ENCODE measurements at places on chromosomes 7 and 10.
A peak's percentile ranks its signal among the peaks of the same experiment; 100 is the strongest.

DNA sequence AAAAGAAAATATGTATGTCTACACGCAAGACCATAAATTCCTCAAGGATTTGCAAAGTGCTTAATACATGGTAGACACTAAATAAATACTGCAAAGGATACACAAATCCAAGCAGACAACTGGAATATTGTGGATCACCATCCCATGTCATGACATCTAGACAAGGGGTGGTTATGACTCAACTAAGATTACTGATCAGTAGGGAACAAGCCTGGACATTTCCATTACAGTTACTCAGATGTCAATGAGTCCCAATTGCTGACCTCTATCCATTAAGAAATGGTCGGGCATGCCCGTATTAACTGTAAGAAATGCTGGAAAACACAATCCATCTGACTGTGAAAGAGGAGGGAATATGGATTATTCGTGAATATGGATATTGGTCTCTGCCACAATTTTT lies 27.6 kb upstream of the RUFY2 start:
- DNase-seq = no peak

DNA sequence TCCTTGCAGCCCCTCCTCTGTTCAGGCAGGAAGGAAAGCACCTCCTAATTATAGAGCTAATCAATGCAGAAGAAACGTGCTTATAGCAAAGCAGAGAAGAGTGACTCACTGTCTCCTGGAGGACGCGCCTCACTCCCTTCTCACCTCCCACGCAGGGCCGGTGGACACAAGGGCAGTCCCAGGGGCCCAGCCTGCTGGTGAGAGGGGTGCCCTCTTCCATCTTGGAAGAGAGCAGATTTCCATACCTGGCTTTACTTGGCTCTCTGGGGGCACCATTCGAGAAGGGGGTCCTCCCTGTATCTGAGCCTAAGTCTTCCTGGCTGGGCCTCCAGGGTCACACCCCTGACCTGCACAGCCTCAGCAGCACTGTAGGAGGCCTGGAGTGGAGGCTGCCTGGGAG lies 55.8 kb downstream of the RASGEF1A start:
- no peak for DNase-seq

DNA sequence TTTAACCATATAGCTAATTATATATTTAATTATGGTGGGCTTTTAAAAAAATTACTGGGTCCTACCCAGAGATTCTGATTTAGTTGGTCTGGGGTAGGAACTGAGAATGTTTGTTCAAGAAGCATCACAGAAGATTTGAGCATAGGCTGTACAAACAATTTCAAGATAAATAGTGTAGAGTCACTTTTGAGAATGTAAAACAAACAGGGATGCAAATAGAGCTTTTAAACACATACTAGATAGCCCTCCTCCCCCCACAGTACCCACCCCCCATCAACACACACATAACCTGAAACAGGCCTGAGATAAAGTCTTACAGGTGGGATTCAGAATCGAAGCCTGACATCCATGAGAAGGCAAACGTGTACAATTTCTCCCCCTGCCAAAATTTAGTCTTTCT lies 15.6 kb upstream of the REEP3 start:
- no peak for DNase-seq

DNA sequence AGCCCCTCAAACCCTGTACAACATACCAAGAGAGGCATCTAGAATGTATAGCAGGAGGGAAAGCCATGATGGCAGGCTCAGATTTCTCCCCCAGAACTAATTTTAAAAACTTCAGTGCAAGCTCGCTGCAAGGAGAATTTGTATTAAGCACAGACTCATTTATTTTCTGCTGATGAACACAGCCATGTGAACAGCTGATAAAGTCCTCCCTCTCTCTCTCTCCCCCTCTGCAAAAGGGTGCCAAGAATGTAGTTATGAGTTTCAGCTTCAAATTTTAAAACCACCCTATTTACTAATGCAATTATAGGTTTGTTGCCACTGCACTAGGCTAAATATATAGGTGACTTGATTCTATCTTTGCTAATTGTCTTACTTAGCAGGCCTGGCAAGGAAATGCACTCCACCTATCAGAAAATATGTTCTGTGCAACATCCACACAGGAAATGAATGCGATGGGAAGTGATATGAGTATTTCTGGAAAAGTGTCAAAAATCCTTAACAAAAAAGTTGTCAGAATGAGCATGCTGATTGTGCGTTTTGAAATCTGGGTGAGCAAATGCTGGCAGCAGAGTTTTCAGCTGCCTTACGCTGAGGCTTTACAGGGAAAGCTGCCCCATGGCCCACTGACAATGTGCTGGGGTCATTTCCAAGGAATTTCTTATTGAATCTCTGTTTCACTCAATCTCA lies 43.4 kb upstream of the GHITM start:
- DNase-seq = no peak

- DNase-seq = no peak
These were observed 132.1 kb downstream of the CSTF2T start for GRCh38 chr10:51567271-51567670.

DNA sequence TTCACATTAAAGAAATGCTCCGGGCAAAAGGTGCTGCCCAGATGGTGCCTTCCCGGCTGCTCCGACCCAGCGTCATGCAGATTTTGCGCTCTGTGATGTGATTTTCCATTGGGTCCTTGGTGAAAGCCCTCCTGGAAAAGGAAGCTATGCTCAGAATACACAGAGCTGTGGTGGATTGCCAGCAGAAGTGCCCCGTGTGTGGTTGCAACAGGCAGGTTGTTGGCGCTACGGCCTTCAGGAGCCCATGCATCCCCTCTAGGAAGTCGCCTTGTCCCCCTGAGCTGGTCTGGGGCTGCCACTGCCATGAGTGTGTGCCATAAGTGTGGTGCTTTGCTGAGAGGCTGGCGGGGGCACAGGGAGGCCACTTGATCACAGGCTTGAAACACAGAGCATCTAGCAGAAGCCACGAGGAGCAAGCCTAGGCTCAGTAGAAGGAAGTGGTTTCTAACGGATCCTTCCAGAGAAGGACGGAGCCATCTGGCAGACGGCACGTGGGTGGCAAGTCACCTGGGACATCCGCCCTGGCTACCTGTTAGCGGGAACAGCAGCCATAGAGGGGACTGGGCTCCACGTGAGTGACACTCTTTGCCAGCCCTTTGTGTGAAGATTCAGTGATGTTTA lies 210.9 kb downstream of the CUX1 start:
- DNase-seq = peak; percentile 95

DNA sequence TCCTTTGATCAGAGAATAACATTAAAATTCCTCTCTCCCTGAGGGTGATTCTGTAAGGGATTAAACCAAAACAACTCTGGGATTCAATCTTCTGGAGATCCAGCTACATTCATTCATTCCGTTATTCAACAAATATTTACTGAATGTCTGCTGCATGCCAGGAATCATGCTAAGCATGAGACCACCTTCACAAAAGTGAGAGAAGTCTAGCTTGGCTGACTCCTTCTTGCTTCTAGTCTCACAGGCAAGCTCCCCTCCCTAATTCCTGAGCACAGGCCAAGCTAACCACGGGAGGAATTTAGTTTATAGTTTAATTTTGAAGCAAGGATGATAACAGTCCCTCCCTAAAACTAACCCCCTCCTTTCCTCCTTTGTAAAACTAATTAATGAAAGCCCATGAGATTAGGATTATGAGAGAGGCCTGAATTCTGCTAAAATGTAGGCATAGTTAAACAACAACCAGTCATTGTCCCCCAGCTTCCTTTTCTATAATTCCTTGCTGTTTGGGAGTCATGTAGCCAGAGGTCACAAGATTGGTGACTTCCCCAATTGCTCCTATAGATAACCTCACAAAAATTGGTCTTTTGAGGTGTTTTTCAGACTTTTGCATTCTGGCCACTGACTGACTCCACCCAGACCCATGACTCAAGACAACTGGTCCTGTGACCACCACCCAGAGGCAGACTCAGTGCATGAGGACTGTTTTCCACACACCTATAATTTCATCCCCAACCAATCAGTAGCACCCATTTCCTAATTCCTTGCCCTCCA lies 113.5 kb downstream of the ITGB8 start:
- no peak for DNase-seq

DNA sequence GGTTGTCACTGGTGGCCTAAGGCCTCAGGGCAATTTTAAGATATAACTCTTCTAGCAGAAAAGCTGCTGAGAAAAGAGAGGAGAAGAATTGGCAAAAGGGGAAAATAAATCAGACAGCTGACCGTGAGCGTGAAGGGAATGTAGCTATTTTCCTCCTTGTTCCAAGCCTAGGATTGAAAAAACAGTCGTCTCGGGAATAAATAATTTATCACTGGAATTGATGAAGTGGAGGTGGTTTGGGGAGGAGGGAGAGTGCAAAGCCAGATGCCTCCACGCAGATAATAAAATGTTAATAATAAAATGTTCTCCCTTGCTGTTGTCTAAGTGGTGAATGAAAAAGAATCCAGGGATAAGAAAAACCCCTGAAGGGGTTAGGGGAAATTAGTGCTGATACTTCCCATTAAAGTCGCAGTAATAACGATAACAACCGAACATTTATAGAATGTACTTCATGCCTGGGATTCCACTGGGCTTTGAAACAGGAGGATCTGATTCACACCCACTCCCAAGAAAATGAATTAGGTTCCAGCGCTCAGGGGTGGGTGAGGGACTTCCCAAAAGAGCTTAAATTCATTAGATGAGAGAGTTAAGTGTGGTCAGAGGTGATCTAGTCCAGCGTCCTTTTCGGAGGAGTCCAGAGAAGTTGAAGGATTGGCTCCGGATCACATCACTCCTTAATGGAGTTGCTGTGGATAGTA lies 27.3 kb downstream of the BAMBI start:
- DNase-seq = no peak

- DNase-seq = no peak
These were observed 45.6 kb downstream of the ZNF438 start for GRCh38 chr10:30986053-30986555.

DNA sequence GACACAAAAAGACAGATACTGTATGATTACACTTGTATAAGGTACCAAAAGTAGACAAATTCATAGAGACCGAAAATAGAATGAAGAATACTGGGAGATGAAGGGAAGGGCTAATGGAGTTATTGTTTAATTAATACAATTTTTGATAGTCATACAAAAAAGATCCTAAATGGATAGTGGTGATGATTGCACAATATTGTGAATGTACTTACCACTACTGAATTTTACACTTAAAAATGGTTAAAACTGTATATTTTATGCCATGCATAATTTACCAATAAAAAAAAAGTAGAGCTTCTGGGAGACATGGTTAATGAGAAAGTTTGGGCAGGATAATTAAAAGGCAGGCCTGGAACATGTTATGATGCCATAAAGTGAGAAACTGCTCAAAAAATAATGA lies 119.0 kb downstream of the ZPBP start:
- no peak for DNase-seq

All from thymus (tissue), 14 donors.